Osteoblast (primary cell): ENCODE measurements at places on chromosomes 5 and 9. TPM values are rescaled to one million over a fixed set of nuclear protein-coding genes. Genes with fewer than 3 reads are reported as not detected.

TAS2R1 gene
- total RNA-seq: not detected in 2 replicates

MSX2 gene
- 1.5 and 2.2 TPM in 2 replicates for total RNA-seq

AKNA gene
- 24.8 and 27.9 TPM in 2 replicates for total RNA-seq

HAVCR1 gene
- 0.36 TPM in 1 of 2 replicates, not detected in the other for total RNA-seq

ZNF454 gene
- 2.5 and 3.8 TPM in 2 replicates for total RNA-seq

ABL1 gene
- total RNA-seq: 92.2 and 94.8 TPM in 2 replicates

OLFML2A gene
- total RNA-seq: 27.1 and 29.7 TPM in 2 replicates

INSL6 gene
- not detected in 2 replicates for total RNA-seq

PRDM9 gene
- total RNA-seq: not detected in 2 replicates

FOXD4L3 gene
- under 0.01 TPM in 1 of 2 replicates, not detected in the other for total RNA-seq

KCNMB1 gene
- total RNA-seq: under 0.01 TPM in 2 replicates

PDLIM4 gene
- 47.7 and 67.7 TPM in 2 replicates for total RNA-seq

CEL gene
- under 0.01 TPM in 1 of 2 replicates, not detected in the other for total RNA-seq

PBX3 gene
- 34.7 and 38.0 TPM in 2 replicates for total RNA-seq

BTNL3 gene
- not detected in 2 replicates for total RNA-seq

PIK3R1 gene
- 26.8 and 37.7 TPM in 2 replicates for total RNA-seq

LURAP1L gene
- total RNA-seq: 88.3 and 107 TPM in 2 replicates

PDZD2 gene
- total RNA-seq: 0.29 and 0.36 TPM in 2 replicates

RASGRF2 gene
- under 0.01 and 0.29 TPM in 2 replicates for total RNA-seq

FOXD4L5 gene
- total RNA-seq: under 0.01 TPM in 1 of 2 replicates, not detected in the other

FGD3 gene
- under 0.01 TPM in 1 of 2 replicates, not detected in the other for total RNA-seq

CATSPER3 gene
- 0.29 and 0.36 TPM in 2 replicates for total RNA-seq

WNT8A gene
- not detected in 2 replicates for total RNA-seq

SNCAIP gene
- 6.2 and 8.0 TPM in 2 replicates for total RNA-seq

CDH6 gene
- total RNA-seq: 9.4 and 16.3 TPM in 2 replicates

INSL4 gene
- total RNA-seq: not detected in 2 replicates

CDX1 gene
- total RNA-seq: 0.29 and 0.36 TPM in 2 replicates

IFNK gene
- not detected in 2 replicates for total RNA-seq
